ENCODE measurements at places on chromosomes 16 and 17.
A peak's percentile ranks its signal among the peaks of the same experiment; 100 is the strongest.

- no peak for DNase-seq
Observed at GRCh38 chr16:85430523-85431421, 182.3 kb upstream of the GSE1 start.

- no peak for DNase-seq
Observed at GRCh38 chr17:44219108-44219615, 313 bp downstream of the UBTF start.

GRCh38 chr16:4982056-4982867, 24.1 kb downstream of the SEC14L5 start:
- no peak for DNase-seq

- no peak for DNase-seq
Observed at GRCh38 chr16:73125850-73126524, 78.1 kb upstream of the ZFHX3 start.

DNA sequence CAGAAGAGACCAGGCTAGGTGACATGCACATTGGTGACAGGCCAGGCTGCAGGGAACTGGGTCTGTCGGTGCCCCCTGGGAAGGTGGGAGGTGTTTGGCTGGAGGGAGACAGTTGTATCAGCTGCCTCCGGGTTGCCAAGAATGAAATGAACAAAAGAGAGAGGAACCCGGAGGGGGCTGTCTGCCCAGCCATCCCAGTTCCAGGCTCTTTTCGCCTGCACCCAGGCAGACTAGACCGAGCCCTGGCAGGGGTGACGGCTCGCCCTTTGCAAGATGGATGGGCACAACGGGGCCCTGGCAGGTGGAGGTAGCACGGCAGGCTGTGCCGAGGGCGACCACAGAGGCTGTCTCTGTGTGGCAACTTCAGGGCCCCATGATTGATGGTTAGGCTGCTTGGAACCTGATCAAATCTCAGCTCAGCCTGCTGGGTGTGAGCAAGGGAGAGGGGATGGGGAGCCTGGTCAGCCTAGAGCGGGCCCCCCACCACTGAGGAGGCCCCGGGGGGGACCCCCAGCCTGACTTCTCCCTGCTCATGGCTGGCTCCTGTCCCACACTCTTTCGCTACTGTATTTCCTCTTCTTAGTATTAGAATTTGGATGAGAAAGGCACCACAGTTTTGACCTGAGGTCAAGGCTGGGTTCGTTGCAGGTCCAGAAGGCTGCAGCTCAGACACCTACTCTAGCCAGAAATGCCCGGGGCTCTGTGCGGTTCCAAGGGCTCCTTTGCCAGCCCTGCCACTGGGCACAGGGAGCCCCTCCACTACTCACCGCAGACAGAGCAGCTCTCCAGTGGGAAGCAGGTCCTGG, 118.9 kb upstream of the CHMP6 start:
- no peak for DNase-seq

- DNase-seq: no peak
Observed at GRCh38 chr16:46907061-46907774, 23.1 kb downstream of the GPT2 start.

DNA sequence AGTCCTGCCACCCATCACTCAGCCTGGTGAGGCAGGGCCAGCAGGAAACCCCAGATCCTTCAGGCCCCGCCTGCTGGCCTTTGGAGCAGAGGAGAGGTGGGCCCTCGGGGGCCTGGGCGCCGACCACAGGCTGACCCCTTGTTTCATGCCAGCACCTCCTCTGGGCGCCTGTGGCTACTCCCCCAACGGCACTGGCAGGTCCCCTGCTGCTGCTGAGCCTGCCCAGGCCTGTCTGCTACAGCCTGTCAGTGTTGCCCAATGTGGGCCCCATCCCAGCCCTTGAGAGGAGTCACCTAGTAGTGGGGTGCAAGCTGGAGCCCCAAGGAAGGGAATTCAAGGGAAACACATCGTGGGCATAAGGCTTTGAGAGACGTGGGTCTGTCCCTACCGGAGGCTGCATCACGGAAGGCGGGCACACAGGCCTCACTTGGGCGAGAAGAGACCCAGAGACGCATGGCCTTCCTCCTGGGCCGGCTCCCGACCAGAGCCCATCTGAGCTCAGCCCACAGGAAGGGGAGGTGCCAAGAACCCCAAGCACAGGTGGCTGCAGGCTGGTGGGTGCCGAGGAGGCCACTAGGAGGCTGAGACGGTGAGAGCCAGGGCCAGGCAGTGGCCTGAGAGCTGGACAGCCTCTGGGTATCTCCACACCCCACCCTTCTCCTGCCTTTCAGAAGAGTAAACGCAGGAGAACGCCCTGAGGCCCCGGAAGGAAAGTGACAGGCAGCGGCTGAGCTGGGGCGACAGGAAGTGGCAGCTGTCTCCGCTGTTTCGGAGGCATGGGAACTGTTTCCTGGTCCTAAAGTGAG, 8.0 kb upstream of the FASN start:
- DNase-seq: peak; percentile 39

- DNase-seq: no peak
Observed at GRCh38 chr16:85200471-85201278, 88.4 kb upstream of the CIBAR2 start.

GRCh38 chr17:78391843-78392242, 13.4 kb downstream of the PGS1 start:
- no peak for DNase-seq

GRCh38 chr17:61799812-61800484, 63.4 kb downstream of the BRIP1 start:
- DNase-seq: no peak

DNA sequence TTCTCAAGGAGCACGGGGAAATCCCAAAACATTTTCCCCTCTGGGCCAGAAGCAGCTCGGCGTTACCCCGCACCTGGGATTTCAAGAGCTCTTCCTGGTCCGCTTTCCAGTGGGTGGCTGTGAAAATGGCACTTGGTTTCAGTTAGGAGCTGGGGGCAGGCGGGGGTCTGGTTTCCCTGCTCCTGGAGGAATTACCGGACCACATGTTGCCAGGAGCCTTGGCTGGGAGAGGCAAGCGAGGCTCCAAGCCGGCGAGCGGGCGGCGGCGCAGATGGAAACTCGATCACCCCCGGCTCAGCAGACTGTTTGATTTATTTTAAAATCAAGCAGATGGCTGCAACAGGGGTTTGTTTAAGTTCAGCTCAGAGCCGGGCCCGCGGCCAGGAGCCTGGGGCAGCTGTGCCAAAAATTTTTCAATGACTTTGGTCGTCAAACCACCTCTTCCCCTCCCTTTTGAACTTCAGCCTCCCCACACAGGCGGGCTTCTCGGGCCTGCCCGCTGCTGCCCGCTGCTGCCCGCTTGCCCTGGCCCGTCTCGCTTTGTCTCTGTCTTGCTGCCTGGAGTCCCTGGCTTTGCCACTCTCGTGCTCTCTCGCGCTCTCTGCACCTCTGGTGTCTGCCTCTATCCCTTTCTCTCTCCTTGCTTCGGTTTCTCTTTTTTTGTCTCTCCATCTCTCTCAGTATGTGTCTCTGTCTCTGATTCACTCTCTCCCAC, 108.0 kb upstream of the CIBAR2 start:
- no peak for DNase-seq

- DNase-seq: no peak
Observed at GRCh38 chr16:9092978-9093344, 1.5 kb downstream of the HAPSTR1 start.

DNA sequence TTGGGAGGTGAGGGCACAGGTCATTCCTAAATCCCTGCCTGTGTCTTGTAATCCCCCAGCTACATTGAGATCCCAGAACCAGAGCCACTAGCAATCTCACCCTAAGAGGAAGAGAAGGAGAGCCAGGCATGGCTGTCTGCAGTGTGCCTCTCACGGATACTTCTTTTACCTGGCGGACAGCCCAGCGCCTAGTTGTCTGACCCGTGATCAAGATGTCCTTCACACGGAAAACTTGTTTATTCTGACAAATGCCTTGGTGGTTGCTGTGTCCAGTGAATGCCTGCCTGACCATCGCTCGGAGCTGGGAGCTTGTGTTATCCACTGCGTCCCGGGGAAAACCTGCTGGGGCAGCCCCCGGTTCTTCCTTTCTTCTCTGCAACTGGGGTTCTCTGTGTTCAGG, 140.5 kb upstream of the WSCD1 start:
- no peak for DNase-seq

DNA sequence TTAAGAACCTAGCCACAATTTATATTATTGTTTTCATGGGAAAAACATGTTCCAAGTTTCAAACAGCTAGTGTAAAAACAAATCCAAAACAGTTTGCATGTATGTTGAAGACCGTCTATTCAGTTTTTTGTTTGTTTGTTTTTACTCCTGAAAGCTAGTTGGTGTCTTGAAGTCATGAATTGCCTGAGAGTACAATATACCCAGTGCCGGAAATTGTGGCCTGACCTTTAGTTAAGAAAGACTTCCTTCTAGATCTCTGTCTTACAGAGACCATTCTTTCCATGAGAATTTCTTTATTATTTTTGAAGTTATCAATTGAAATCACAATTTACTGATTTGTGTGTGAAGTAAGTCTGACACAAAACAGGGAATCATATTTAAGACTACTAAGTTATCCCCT, 474.8 kb downstream of the KCNJ2 start:
- no peak for DNase-seq

GRCh38 chr16:67781565-67781921, 24.8 kb downstream of the RANBP10 start:
- no peak for DNase-seq

- DNase-seq: no peak
Observed at GRCh38 chr16:20191566-20191965, 117.9 kb upstream of the GPR139 start.

DNA sequence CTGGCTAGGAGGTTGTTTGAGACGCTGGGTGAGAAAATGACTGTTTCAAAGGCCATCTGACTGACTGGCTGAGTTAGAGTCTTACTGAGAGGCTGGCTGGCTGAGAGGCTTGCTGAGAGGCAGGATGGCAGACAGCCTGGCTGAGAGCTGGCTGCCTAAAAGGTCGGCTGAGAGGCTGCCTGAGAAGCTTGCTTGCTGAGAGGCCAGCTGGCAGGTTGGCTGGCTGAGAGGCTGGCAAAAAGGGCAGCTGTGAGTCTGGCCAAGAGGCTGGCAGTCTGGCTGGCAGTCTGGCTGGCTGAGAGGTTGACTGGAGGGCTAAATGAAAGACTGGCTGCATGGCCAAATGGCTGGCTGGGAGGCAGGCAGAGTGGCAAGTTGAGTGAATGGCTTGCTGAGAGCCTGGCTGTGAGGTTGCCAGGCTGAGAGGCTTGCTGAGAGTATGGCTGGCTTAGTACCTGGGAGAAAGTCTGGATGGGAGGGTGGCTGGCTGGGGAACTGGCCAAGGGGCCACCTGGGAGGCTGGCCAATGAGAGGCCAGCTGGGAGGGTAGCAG, 35.3 kb upstream of the ACSM2B start:
- DNase-seq: no peak

DNA sequence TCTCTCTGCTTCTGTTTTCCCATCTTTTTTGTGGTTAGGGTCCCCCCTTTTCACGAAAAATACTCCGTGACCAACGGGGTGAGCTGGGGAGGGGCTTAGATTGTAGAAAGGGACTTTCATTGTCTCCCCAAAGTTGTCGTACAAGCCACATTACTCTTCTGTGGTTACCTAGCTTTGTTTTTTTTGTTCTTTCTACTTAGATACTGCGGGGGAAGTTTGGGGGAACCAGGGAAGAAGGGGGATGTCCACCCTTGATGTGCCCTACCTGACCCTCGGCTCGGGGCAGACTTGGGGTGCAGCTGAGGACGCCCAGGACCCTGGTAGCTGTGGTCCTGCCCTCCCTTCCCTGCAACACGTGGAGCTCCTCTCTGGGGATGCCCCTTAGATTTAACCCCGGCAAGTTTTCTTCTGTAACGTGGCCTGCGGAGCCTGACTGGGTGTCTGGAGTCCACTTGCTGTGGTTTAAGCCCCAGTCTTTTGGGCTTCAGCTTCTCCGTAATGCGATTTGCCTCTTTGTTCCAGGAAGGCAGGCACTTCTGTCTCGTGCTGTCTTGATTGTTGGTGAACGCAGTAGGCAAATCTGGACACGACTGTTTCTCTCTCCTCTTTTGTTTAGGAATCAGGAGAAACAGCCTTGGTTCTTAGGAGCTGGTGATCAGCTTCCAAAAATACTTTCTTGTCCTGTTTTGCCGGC, 892 bp downstream of the ABCC1 start:
- no peak for DNase-seq

DNA sequence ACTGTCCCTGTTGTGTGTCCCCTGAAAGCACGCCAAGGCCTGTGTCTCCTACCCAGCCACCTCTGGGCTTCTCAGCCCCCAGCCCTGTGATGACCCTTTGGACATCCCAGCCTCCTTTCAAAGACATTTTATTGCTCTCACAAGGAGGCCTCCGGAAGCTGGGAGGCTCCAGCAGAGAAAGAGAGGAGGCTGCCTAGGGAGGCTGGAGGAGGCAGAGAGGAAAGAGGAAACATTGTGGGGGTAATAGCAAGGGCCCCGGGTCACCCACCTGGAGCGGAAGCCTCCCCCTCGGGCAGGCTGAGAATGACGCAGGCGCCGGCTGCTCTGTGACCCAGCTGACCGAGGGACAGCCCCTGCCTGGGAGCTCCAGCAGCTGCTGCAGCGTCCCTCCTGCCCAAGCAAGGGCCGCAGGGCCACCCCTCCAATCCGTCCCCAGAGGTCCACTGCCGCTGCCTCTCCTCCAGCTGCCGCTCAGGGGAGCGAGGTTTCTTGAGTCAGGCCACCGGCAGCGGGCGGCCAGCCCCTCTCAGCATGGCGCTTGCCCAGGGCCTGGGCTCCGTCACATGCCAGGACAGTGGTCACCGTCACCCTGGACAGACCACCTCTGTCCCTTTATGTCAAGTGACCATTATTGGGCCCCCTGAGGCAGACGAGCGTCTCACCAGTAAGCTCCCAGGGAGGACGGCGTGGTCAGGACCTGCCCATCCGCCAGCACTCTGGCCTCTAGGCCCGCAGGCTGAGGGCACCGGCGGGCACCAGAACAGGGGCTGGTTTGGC, 29.3 kb downstream of the ACTG1 start:
- no peak for DNase-seq

DNA sequence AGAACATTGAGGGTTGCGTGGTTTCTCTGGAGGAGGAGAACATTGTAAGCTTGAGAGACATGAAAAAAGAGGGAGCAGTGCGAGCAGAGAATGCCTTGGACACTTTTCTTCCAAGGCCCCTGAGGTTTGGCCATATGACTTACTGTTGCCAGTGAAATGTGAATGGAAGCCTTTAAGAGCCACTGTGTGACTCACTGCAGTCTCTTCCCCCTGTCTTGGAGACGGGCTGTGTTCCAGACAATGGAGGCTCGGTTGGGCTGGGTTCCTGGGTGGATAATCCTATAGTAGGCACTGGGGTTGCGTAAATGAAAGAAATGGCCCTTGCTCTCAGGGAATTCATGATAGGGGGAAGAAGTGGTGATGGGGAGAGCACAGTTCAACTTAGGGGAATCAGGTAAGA, 75.5 kb downstream of the SHISA9 start:
- no peak for DNase-seq

GRCh38 chr17:61442878-61443474, 9.2 kb upstream of the TBX4 start:
- DNase-seq: no peak

GRCh38 chr16:30535106-30535776, 583 bp upstream of the ZNF747 start:
- no peak for DNase-seq

- DNase-seq: no peak
Observed at GRCh38 chr16:89482150-89482816, 8.1 kb downstream of the ANKRD11 start.

- DNase-seq: no peak
Observed at GRCh38 chr17:52420555-52421078, 262.1 kb upstream of the CA10 start.

- DNase-seq: no peak
Observed at GRCh38 chr16:21710938-21711337, 47.2 kb downstream of the OTOA start.

- no peak for DNase-seq
Observed at GRCh38 chr17:79077587-79077986, 3.0 kb downstream of the ENGASE start.

GRCh38 chr17:7997186-7997585, 5.2 kb upstream of the GUCY2D start:
- no peak for DNase-seq

GRCh38 chr17:5585836-5586521, 1.7 kb upstream of the NLRP1 start:
- no peak for DNase-seq
